Right atrium auricular region (tissue), 2 donors: ENCODE measurements at places on chromosomes 16 and 17. TPM values are rescaled to one million over a fixed set of nuclear protein-coding genes. Genes with fewer than 3 reads are reported as not detected.

DNA sequence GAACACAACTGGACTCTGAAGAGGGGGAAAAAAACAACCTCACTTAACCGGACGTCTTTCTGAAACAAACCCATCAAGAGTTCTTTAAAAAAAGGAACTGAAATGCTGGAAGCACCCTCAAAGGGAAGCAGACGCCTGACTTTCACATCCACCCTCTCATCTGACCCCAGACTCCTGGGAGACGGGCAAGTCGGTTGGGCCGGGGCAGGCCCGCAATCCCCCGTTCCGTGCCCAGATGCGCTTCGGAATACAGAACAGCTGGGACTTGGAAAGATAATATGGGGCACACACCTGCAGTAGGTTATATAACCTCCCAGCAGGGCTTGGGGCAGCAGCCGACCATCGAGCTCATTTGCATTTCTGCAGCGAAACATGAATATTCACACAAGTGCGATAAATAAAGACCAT, 3.7 kb downstream of the ARHGAP27 start:
- no peak for DNase-seq

DNA sequence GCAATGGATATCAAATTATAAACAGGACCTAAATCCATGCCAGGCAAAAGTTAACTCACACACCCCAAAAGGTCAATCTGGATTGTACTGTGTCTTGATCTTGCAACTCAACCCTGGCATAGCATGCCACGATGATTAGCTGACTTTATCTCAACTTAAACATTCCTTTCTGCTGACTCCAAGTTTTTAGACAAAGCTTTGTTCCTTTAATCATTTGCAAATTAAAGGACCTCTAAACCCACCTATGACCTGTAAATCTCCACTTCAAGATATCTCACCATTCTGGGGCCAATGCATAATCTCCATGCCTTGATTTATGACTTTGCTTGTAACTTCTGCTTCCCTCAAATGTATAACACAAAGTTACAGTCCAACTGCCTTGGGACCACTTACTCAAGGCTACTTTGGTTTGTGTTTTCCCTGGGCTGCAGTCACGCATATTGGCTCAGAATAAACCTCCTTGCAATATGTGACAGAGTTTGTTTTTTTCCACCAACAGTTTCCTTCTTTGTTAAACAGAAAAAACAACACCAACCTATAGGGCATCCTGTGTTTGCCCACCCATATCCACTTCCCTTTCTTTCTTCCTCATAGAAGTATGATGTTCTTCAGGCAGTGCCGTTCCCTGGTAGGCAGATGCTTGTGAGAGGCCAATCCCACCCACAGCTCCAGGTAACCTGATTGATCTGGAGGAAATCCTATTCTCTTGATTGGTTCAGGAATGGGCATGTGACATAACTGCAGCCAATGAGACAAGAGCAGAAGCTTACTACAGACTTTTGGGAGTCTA, 390.6 kb upstream of the ERCC4 start:
- no peak for DNase-seq

- DNase-seq, result no peak
Observed at GRCh38 chr17:38907930-38908675, 17.3 kb upstream of the LASP1NB start.

The SECTM1 gene
- 7.7 TPM for total RNA-seq

The NHLRC4 gene
- 0.43 TPM for total RNA-seq

The SLC5A2 gene
- total RNA-seq, result not detected
